Right atrium auricular region (tissue), 2 donors: ENCODE measurements at places on chromosomes 5 and 9. TPM values are rescaled to one million over a fixed set of nuclear protein-coding genes. Genes with fewer than 3 reads are reported as not detected.

Gene ITK
- 0.90 TPM for total RNA-seq

Gene GCNT4
- 0.20 TPM for total RNA-seq

Gene CYLC2
- not detected for total RNA-seq

Gene CDH6
- 2.2 TPM for total RNA-seq

DNA sequence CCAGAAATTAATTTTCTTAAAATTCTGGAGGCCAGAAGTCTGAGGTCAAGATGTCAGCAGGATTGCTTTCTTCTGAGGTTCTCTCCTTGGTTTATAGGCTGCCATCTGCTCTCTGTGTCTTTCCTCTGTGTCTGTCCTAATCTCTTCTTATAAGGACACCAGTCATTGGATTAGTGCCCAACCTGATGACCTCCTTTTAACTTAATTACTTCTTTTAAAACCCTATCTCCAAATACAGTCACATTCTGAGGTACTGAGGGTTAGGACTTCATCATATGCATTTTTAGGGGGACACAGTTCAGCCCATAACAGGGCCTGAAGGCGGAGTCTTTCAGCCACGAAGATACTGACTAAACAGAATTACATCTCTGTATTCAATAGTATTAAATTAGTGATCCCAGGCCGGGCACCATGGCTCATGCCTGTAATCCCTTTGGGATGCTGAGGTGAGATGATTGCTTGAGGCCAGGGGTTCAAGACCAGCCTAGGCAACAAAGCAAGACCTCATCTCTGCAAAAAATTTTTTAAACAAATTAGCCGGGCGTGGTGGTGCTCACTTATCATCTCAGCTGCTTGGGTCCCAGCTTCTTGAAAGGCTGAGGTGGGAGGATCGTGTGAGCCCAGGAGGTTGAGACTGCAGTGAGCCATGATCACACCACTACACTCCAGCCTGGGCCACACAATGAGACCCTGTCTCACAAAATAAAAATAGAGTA, 5.9 kb upstream of the RPS6 start:
- no peak for DNase-seq

DNA sequence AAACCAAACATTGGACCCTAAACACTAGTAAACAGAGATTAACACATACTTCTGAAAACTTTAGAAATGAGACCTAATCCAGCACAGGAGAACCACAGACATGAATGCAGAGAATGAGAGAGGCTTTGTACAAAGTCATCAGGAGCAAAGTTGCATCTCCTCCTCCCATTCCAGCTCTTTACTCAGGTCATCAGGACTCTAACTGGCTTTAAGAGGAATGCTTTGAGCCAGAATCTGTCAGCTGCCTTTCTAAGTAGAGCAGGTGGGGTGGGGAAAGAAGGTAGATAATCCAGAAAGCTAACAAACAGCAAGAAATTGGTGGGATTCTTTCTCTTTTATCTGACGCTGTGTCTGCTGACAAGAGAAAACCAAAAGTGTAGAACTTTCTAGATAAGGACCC, 582.7 kb upstream of the DMAC1 start:
- DNase-seq, result no peak

GRCh38 chr9:17627641-17628040, 48.8 kb downstream of the SH3GL2 start:
- no peak for DNase-seq

- DNase-seq, result no peak
Observed at GRCh38 chr9:72871685-72872084, 81.2 kb downstream of the ALDH1A1 start.

DNA sequence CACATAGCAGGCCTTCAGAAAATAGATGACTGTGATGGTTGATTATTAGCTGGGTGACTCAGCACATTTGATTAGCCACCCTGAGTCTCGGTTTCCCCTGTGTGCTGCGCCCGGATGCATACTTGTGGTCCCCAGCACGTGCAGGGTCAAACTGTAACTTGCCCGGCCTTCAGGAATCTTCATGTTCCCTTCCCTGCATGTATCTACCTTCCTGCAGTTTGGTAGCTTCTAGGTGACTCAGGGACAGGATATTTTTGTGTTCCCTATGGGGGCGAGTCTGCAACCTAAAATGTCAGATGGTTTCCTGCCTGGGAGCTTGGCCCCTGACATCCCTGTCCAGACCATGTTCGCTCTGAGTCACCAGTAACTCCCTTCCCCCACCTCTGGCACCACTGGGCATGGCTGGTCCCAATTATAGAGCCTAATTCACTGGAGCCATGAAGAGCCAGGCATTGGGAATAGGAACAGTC, 13.2 kb downstream of the PTGS1 start:
- DNase-seq, result no peak

GRCh38 chr5:2997179-2997578, 245.7 kb upstream of the IRX2 start:
- DNase-seq, result peak; percentile 18
